ENCODE measurements at places on chromosomes 3 and 15.

- H3K27ac ChIP-seq: no peak overlapping the region
- no peaks in the 10 kb centered on the region for H3K36me3 ChIP-seq
- H3K27me3 ChIP-seq: no peaks in the 10 kb centered on the region
- no peaks in the 10 kb centered on the region for H3K4me1 ChIP-seq
- H3K4me3 ChIP-seq: no peak overlapping the region
- no peak for DNase-seq
These were observed 558.5 kb downstream of the MECOM start for GRCh38 chr3:169104972-169105371.

GRCh38 chr3:189967254-189967865 lies 153.3 kb downstream of the P3H2 start:
- H3K4me3 ChIP-seq: no peak overlapping the region
- DNase-seq: no peak
- H3K36me3 ChIP-seq: no peaks in the 10 kb centered on the region

DNA sequence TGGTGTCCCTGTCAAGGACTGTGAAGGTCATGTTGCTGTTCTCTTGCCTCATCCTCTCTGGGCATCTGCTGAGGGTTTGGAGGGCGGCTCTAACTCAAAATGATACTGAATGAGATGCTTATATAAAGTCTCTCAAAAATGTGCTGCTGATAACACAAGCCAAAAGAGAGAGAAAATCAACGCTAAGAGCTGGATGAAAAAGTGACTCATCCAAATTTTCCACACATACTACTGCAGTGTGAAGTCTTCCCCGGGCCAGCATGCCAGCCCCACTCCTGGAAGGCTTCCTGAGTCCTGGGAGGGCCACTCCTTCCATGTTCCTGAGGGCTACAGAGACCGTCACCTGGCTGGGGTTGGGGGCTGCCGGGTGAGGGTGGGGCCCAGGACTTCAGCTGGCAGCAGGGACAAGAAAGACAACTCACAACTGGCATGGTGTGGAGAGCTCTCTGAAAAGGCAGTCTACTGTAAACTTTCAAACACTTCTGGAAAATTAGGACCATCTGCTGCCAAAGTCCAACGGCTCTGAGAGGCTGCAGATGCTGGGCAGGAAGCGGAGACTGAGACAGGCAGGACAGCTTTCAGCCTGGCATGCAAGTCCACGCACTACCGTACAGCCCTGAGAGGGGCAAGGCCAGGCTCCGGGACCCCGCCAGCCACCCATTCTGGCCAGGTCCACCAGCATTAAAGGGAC lies 200.3 kb downstream of the ADAMTS17 start:
- no peaks in the 10 kb centered on the region for H3K27me3 ChIP-seq
- peaks cover 9% of the 10 kb centered on the region for H3K4me1 ChIP-seq
- peaks cover 3% of the 10 kb centered on the region for H3K36me3 ChIP-seq
- no peak for DNase-seq

DNA sequence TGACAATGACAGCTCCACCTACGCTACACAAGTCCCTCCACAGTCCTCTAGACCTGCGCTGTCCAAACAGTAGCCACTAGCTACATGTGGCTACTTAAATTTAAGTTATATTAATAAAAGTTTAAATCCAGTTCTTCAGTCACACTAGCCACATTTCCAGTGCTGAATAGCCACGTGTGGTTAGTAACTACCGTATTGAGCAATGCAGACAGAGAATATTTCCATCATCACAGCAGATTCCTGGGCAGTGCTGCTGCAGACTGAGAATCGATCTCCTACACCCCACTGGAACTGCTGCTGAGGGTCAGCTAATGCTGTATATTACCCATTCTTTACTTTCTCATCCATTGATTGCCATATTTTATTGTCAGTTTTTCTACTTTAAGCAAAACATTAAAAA lies 40.9 kb downstream of the HDC start:
- H3K27me3 ChIP-seq: no peaks in the 10 kb centered on the region
- no peak overlapping the region for H3K4me3 ChIP-seq
- H3K27ac ChIP-seq: no peak overlapping the region
- no peak for DNase-seq

DNA sequence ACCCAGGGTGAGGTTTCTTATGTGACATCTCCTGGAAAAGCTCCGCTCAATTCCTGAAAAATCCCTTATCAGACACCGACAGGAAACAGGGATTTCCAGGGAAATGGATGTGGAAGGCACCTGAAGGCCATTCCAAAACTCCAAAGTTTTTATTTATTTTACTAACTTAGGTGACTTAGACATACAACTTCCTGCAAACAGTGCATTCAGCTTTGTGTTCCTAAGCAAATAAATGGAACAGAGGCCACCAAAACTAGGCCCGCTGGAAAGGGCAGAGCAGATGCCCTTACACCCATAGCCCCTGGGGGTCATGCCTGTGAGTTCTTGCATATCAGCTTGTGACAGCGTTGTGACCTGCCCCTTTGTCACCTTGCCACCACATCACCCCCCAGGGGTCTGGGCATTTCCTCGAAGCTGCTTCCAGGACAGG lies 239.4 kb downstream of the XXYLT1 start:
- no peaks in the 10 kb centered on the region for H3K4me1 ChIP-seq
- H3K27ac ChIP-seq: no peak overlapping the region
- no peak for DNase-seq
- peaks cover 3% of the 10 kb centered on the region for H3K27me3 ChIP-seq
- H3K36me3 ChIP-seq: no peaks in the 10 kb centered on the region

DNA sequence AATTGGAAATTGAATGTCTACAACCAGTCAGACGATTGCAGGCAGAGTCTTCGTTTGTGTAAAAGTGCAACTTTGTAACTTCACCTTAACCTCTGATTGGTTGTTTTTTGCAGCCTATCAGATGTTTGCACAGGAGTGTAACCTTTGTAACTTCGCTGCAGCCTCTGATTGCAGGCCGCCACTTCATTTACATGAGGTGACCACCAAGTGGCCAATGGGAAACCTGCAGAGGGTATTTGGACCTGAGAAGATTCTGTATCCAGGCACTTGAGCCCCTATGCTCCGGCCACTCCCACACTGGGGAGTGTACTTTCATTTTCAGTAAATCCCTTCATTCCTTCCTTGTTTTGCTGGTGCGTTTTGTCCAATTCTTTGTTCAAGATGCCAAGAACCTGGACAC lies 68.1 kb upstream of the PFN2 start:
- H3K27ac ChIP-seq: no peak overlapping the region
- no peak for DNase-seq
- H3K4me3 ChIP-seq: no peak overlapping the region
- no peaks in the 10 kb centered on the region for H3K36me3 ChIP-seq
- peaks cover 7% of the 10 kb centered on the region for H3K27me3 ChIP-seq

GRCh38 chr3:83218383-83219200 lies 1457.1 kb upstream of the GBE1 start:
- no peaks in the 10 kb centered on the region for H3K27me3 ChIP-seq
- no peak for DNase-seq

GRCh38 chr3:182519569-182519968 lies 273.7 kb upstream of the ATP11B start:
- no peaks in the 10 kb centered on the region for H3K36me3 ChIP-seq
- no peaks in the 10 kb centered on the region for H3K27me3 ChIP-seq
- no peaks in the 10 kb centered on the region for H3K4me1 ChIP-seq
- no peak overlapping the region for H3K27ac ChIP-seq
- H3K4me3 ChIP-seq: no peak overlapping the region

DNA sequence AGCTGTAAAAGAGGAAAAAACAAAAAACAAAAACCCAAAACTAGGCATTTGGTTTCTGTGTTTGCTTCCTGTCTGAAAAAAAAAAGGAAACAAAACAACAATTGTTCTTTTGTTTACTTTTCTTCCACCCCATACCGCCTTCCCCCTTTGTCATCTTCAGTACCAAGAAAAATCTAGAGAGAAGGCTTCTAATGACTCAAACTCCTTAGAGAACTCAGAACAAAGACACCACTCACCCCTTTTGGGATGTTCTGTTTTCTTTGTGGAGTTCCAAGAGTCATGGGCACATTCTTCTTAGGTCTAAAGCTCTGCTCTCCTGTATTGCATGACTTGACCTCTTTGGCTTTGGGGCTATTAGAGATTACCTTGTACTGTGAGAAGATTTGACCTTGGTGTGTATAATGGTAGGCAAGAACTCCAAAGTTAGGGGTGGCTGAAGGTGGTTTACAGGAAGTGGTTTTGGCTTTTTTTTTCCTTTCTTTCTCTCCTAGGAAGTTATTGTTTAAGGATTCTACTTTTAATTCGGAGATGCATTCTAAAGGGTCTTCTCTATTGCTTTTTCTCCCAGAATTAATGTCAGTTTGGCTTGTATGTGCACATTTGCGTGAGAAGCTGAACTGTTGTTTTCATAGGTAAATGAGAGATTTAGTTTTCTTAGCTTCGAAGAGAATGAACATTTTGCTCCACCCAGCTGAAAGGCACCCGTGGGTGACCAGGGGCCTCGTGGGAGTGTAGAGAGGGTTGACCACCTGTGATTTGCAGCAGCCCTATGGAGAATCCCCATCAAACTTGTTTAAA lies 39.5 kb upstream of the ZBTB20 start:
- DNase-seq: no peak
- H3K36me3 ChIP-seq: no peaks in the 10 kb centered on the region
- no peaks in the 10 kb centered on the region for H3K4me1 ChIP-seq
- H3K4me3 ChIP-seq: no peak overlapping the region
- H3K27ac ChIP-seq: no peak overlapping the region

DNA sequence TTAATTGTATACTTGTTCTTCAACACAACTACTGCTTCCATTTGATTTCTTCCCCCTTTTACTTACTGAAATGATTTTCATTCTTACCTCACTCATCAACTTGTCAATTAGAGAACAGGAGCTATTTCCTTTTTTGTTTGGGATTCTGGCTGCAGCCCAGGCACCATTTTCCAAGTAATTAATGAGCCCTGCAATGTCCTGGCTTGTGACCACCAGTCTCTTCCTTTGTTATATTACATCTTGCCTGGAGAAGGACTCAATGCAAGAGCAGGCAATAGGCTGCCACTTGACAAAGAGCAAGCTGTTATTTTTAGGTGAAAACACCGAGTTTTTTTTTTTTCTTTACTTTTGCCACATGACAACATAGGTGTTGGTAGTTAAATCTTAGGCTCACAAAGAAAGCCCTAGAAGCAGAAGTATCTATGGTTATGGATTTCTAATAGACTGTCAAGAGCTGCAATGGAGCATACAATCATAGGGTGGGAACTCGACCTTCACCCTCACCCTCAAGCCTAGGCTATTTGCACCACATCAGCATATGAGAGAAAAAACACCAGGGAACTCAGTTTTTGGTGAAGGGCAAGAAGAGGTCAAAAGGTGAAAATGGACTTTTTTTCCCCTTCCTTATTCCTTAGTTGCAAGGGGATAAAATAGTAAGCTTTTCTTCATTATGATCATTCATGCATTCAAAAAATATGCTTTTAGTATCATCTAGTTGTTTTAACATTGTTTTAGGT lies 114.9 kb downstream of the TNIK start:
- H3K4me3 ChIP-seq: no peak overlapping the region
- no peak for DNase-seq
- H3K27ac ChIP-seq: no peak overlapping the region
- no peaks in the 10 kb centered on the region for H3K27me3 ChIP-seq
- H3K36me3 ChIP-seq: peaks cover 33% of the 10 kb centered on the region

- no peak overlapping the region for H3K4me3 ChIP-seq
- no peak overlapping the region for H3K27ac ChIP-seq
- no peak for DNase-seq
- H3K27me3 ChIP-seq: no peaks in the 10 kb centered on the region
- no peaks in the 10 kb centered on the region for H3K36me3 ChIP-seq
These were observed 371.5 kb upstream of the GOLIM4 start for GRCh38 chr3:168467115-168467714.

DNA sequence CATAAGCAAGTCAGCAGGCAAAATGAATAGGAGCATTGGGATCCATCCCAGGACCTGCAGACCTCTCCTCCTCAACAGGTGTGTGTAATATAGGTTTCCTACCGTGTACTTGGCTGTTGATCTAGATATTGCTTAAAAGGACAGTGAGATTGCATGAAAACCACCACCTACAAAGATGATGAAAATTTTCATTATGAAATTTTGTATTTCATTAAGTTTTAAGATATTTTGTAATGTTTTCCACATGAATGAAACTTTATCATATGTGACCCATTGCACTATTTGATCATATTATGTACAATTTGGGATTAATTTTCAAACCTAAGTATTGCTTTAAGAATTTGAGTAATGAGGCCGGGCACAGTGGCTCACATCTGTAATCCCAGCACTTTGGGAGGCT lies 94.3 kb upstream of the TRPM1 start:
- H3K27ac ChIP-seq: no peak overlapping the region
- no peak overlapping the region for H3K4me3 ChIP-seq
- no peaks in the 10 kb centered on the region for H3K36me3 ChIP-seq
- H3K4me1 ChIP-seq: peaks cover 6% of the 10 kb centered on the region

DNA sequence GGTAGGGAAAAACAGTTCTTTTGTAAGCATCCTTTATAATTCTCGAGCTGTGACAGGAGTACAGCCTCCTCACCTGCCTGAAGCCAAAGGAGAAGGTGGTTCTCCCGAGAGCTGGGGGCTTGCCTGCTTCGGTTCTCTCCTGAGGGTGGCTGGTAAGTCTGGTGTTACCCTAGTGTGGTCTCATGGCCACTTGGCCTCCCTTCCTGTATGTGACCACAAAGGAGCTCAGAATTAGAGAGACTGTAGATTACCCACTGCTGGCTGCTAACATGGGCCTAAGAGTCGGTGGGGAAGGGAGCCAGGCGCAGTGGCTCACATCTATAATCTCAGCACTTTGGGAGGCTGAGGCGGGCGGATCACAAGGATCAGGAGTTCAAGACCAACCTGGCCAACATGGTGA lies 12.6 kb downstream of the PDHB start:
- H3K27ac ChIP-seq: no peak overlapping the region
- H3K4me3 ChIP-seq: no peak overlapping the region
- H3K4me1 ChIP-seq: peaks cover 4% of the 10 kb centered on the region
- H3K27me3 ChIP-seq: no peaks in the 10 kb centered on the region

GRCh38 chr3:146813496-146813895 lies 208.3 kb upstream of the PLSCR5 start:
- no peak overlapping the region for H3K4me3 ChIP-seq
- no peak for DNase-seq
- no peaks in the 10 kb centered on the region for H3K36me3 ChIP-seq
- H3K27ac ChIP-seq: no peak overlapping the region
- H3K27me3 ChIP-seq: no peaks in the 10 kb centered on the region
- no peaks in the 10 kb centered on the region for H3K4me1 ChIP-seq

DNA sequence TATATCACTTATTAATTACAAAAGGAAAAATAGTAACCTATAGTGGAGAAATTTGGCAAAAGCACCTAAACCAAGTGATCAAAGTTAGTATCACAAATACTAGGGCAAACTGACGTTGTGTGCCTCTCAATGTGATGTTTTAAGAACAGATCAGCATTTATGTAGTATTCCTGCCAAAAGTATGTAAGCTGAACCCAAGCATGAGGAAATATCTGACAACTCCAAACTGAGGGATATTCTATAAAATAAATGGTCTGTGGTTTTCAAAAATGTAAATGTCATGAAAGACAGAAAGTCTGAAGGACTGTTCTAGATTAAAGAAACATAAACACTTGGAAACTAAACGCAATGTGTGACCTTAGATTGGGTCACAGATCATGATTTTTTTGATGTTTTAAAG lies 34.3 kb upstream of the PIK3CA start:
- H3K27me3 ChIP-seq: peaks cover 4% of the 10 kb centered on the region
- no peaks in the 10 kb centered on the region for H3K36me3 ChIP-seq
- no peak for DNase-seq
- no peak overlapping the region for H3K4me3 ChIP-seq
- H3K4me1 ChIP-seq: no peaks in the 10 kb centered on the region
- no peak overlapping the region for H3K27ac ChIP-seq

All from activated CD4-positive, alpha-beta T cell treated with anti-CD3 and anti-CD28 coated beads for 36 hours (primary cell).